ENCODE measurements at places on chromosomes 11 and 22.
A peak's percentile ranks its signal among the peaks of the same experiment; 100 is the strongest.

DNA sequence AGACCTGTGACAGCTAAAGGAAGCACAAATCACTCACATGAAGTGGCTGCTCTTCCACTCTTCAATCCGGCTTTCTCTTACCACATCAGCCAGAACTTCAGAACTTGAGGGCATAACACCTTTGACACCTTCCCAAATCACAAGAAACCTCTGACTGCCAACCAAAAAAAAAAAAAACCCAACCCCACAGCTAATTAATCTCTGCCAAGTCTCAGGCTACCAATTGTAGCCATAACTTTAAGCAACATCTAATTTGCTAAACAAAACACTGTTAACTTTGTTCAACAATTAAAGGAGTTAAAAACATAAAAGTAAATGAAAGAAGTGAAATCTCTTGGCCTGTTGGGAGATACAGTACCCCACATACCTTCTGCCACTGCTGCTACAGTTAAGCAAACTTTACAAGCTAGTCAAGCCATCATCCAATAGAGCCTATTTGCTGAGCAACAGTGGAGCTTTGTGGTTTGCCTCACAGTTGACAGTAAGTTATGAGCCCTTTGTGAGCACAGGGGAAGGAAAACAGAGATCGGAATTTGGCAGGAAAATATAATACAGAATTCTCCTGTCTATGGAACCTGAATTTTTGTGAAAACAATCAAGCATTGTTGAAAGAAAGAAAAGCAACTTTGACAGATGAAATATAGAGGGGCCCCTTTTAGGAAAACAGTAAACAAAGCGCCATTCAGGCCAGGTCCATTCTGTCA, at the start of gene SOX6:
Gene SOX6, minus strand, starts transcription at position 490 of the 704 bp plus-strand sequence. CDS start 15,298 bp downstream, outside the sequence.
- peak; percentile 27 for DNase-seq

- DNase-seq = peak; percentile 91
These were observed 8.4 kb upstream of the SLC2A11 start for GRCh38 chr22:23849009-23850006.

DNA sequence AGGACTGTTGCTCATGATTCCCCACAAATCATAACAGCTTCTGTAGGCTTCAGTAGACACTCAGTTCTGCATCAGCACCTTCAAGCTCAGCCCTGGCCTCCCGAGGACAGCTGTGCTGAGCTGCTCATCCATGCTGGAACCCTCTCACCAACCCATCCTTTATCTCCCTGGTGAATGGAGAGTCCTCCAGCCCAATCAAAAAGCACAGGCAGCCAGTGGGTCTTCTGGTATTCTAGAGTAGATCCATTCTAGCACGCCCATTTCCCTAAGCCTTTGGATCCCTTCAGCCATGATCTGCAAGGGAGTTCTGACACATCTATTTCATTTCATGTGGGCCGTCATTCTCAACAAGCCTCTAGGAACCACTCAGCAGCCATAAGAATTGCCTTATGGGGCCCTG, 44.6 kb upstream of the SPATA19 start:
- DNase-seq = no peak

- no peak for DNase-seq
These were observed 49.3 kb upstream of the OR5P2 start for GRCh38 chr11:7846003-7846402.

DNA sequence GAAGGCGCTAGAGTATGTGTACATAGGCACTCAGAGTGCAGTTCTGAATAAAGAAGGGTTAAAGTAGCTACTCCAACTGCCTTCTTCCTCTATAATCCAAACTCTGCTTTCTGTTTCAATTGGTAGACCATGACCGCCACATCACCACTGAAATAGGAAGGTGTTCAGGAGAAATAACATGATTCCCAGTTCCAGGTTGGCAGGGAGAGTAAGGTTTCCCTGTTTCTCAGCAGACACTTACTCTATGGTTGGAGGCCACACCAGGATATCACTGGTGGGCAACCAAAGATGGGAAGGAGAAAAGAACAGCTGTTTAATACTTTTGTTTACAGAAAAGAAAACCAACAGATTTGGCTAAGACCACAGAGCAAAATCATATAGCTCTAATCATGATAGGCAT, 37.9 kb downstream of the PAK1 start:
- no peak for DNase-seq

DNA sequence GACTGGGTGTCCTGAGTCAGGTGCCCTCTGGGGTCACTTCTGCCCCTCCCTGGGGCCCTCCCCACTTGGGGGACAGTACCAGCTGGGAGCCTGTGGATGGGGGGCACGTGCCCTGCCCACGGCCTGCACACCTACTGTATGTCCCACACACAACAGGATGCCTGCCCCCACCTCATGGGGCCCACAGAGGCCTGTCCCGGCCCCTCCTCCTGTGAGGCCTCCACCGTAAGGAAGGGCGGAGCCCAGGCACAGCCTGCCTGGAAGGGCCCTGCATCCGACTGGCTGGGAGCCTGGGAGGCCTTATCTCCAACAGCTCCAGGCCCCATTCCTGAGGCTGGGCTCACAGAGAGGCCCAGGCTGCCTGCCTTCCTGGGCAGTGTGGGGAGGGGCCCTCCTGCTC, 47.8 kb downstream of the BRSK2 start:
- DNase-seq = no peak

GRCh38 chr22:44369293-44369661, 56.5 kb upstream of the SHISAL1 start:
- peak; percentile 77 for DNase-seq

- no peak for DNase-seq
These were observed 62.9 kb upstream of the ATXN10 start for GRCh38 chr22:45608763-45609180.

- DNase-seq = no peak
These were observed 369.2 kb upstream of the NARS2 start for GRCh38 chr11:78943841-78944240.

- no peak for DNase-seq
These were observed 86.6 kb downstream of the RTL6 start for GRCh38 chr22:44411226-44412135.

- DNase-seq = peak; percentile 96
These were observed 18.0 kb upstream of the IL17REL start for GRCh38 chr22:50030297-50031188.

GRCh38 chr22:29872989-29873388, 10.0 kb upstream of the MTMR3 start:
- DNase-seq = no peak

GRCh38 chr11:21653951-21654421, 538.9 kb upstream of the ANO5 start:
- DNase-seq = no peak

DNA sequence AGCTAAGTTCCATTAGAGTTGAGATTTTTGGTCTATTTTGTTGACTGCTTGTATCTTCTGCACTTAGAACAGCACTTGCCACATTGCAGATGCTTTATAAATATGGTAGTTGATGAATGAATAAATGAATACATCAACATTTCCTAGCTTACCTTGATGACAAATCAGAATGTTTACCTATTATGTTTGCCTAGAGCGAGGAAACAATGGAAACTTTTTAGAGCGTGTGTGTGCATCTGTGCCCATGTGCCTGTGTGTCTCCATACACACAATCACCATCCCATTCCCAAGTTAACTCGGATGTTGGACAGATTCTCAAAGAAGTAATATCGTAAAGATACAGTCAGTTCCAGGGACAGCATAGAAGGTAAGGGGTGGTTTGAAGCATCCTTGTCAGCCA, 139.1 kb downstream of the DBX1 start:
- no peak for DNase-seq

DNA sequence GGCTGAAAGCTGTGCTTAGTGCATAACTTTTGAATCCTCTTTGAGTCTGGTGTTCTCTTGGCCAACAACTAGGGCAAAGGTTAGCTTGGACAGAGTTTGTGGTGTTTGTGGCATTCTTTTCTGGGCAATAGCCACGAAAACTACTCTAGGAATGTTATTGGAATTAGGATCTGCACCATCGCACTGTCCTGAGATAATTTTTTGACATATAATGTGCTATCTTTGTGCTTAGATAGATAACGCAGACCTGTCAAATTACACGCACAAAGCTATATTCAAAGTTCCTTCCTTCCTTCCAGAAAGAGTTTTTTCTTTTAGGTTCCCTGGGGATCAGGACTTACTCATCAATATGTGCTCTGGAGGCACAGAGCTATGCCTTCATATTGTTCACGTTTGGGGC, 166.8 kb upstream of the MTMR2 start:
- DNase-seq = no peak

DNA sequence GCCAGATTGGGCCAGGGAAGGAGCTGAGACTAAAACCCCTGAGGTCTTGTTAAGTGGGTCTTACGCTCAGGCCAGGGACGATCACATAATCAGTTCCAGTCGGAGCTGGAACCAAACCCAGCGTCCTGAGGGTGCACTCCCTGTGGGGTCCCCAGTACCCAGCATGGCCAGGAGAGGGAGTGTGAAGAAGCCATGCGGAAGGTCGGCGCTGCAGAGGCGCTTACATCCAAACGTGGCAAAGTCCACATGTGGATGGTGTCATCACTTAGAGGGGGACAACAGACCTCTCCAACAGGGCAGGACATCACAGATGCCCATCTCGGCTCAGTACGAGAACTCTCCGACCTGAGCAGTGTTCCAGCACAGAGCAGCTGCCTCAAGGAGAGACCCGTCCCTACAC, 8.3 kb downstream of the ATP5MGL start:
- DNase-seq = peak; percentile 58

DNA sequence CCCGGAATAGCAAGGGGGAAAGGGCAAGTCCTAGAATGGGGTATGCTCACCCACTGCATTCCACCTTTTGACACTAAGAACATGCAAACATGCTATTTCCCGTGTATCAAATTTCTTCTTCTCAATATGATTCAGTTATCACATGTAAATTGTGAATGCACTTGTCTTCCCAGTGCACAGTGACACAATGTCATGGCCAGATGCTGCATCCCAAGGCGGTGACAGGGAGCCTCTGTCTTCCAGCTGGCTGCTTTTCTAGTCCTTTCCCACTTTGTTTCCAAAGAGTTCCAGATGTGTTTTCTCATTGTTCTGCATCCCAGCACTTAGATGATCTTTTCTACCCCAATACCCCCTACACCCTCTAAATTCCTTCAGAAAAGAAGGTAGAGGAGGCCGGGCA, 12.4 kb downstream of the SLC25A18 start:
- no peak for DNase-seq

GRCh38 chr11:57278721-57279095, 41.7 kb upstream of the APLNR start:
- peak; percentile 29 for DNase-seq

- DNase-seq = no peak
These were observed 363.9 kb downstream of the TBC1D22A start for GRCh38 chr22:47126344-47126811.

GRCh38 chr11:134622458-134622857, 210.4 kb upstream of the B3GAT1 start:
- no peak for DNase-seq

DNA sequence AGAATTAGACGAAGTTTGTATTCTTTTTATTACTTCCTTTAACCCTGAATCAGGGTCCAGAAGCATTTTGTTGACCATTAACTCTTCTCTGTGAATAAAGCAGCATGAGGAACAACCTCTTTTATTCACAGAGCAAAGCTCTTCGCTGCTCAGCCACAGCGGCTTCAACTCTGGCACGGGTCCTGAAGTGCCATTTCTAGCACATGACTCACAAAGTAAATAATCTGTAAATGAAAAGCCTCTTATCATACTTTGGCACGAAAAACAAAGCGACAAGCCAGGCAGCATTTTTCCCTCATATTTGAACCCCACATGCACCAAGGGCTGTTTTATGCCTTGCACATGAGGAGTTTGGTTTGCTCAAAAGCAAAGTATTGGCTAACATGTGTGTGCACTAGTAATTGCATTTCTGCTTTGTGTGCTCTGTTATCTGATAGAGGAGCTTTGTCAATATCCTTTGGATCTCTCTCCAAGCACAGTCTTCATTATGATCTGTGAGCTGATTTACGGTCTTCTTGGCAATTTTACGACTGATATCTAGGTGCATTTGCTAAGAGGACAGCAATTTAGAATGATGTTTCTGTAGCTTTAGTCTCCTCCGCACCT, 33.0 kb upstream of the APOBEC3A start:
- DNase-seq = no peak
